Ovary (tissue), 10 donors: ENCODE measurements at places on chromosomes 2 and 18.

GRCh38 chr2:189104934-189105333 lies 74.6 kb downstream of the COL5A2 start:
- no peaks in the 10 kb centered on the region for H3K4me1 ChIP-seq
- H3K27me3 ChIP-seq = no peaks in the 10 kb centered on the region
- H3K27ac ChIP-seq = no peak overlapping the region
- no peak for DNase-seq
- no peak overlapping the region for H3K4me3 ChIP-seq
- no peaks in the 10 kb centered on the region for H3K36me3 ChIP-seq

- no peak for DNase-seq
- no peak overlapping the region for H3K4me3 ChIP-seq
- H3K36me3 ChIP-seq = no peaks in the 10 kb centered on the region
- no peaks in the 10 kb centered on the region for H3K4me1 ChIP-seq
These were observed 74.9 kb downstream of the GPD2 start for GRCh38 chr2:156511122-156511521.

DNA sequence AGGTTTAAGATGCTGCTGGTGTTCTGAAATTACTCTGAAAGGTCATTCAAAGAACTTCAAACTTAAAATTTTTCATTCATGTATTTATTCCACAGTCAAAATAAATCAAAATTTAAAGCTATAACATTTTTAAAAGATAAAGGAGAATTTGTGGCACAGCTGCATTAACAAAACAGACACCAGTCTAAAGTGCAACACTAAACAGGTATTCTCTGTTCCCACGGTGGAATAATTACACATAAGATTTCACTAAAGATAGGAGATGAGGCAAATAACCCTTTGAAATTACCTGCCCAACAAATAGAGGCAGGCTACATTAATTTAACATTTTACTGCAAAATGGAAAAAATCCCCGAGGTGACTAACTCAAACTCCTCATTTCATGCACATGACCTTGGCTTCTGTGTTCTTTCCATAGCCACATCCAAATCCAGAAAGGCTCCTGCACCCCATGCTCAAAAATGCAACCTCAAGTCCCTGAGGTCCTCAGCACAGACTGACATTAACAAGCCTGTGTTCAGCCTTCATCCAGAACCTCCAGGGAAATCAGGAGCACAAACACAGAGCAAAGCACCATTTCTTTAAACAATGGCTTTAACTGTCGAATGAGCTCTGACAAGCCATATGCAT lies 10.5 kb downstream of the COX7A2L start:
- no peak overlapping the region for H3K4me3 ChIP-seq
- peaks cover 10% of the 10 kb centered on the region for H3K4me1 ChIP-seq
- H3K36me3 ChIP-seq = no peaks in the 10 kb centered on the region
- no peak for DNase-seq
- H3K27ac ChIP-seq = no peak overlapping the region

DNA sequence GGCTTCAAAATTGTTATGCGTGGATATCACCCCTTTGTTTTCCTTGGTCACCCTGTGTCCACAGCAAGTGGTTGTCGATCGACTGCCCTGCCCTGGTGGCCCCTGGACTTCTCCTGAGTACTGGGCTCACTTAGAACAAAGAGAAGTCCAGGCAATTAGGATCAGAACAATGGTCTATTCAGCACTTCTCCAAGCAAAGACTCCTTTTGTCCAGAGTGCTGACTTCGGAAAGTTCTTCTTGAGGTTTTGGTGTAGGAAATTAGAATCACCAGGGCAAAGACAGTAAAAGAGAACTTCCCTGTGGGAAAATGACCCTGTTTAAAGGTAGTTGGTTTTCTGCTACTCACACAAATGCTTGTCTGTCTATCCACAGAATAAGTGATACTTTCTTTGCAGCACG lies 173.9 kb downstream of the FHOD3 start:
- DNase-seq = no peak
- H3K4me3 ChIP-seq = no peak overlapping the region
- no peak overlapping the region for H3K27ac ChIP-seq
- H3K36me3 ChIP-seq = no peaks in the 10 kb centered on the region

GRCh38 chr2:24513281-24514071 lies 22.4 kb downstream of the NCOA1 start:
- H3K27me3 ChIP-seq = no peaks in the 10 kb centered on the region
- DNase-seq = no peak
- H3K4me3 ChIP-seq = no peak overlapping the region

DNA sequence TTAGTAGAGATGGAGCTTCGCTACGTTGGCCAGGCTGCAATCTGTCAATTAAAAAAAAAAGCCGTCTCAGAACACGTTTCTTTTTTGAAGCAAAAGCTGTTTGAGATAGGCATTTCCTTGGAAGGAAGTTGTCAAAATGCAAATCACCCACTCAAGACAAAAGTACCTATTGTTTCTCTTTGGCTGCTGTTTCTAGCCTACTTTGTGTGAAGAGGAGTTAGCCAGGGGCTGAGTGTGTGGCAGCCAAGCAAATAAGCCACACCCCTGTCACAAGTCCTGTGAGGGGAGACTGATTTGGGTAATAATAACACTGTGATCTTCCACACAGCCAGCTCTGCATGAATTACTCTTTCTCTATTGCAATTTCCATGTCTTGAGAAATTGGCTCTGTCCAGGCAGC lies 47.4 kb upstream of the CDCA7 start:
- no peak overlapping the region for H3K27ac ChIP-seq
- DNase-seq = no peak
- H3K4me3 ChIP-seq = no peak overlapping the region
- no peaks in the 10 kb centered on the region for H3K4me1 ChIP-seq

DNA sequence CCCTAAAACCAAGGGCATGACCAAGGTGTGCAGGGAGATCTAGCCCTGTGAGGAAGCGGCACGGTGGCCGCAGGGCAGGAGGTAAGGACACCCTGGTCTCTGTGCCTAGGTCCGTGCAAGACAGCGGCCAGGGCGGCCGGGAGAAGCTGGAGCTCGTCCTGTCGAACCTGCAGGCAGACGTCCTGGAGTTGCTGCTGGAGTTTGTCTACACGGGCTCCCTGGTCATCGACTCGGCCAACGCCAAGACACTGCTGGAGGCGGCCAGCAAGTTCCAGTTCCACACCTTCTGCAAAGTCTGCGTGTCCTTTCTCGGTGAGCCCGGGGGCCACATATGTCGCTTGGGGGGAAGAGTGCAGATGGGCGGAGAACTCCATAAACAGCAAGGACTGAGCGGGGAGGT lies 235.4 kb downstream of the ATAD2B start:
- no peak overlapping the region for H3K4me3 ChIP-seq
- H3K27ac ChIP-seq = no peak overlapping the region
- no peak for DNase-seq
- no peaks in the 10 kb centered on the region for H3K4me1 ChIP-seq
- no peaks in the 10 kb centered on the region for H3K27me3 ChIP-seq

- peaks cover 2% of the 10 kb centered on the region for H3K4me1 ChIP-seq
- no peaks in the 10 kb centered on the region for H3K27me3 ChIP-seq
- no peak overlapping the region for H3K27ac ChIP-seq
- no peaks in the 10 kb centered on the region for H3K36me3 ChIP-seq
- no peak for DNase-seq
These were observed 9.6 kb upstream of the MTA3 start for GRCh38 chr2:42558827-42559226.

DNA sequence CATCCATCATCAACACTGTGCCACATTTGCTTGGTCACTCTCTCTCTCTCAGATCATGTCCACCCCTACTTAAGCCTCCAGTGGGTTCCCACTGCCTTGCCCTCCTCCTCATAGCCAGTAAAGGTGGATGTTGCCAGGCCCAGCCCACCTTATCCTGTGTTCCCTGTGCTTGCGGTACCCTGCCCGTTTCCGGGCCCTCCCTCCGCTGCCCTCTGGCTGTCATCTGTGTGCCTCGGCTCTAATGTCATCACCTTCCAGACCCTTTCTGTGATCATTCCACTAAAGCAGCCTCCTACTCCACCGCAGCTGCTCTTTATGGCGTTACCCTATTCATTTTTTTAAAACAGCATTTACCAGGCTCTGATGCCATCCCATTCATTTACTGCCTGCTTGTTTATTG lies 305.7 kb upstream of the SKOR2 start:
- H3K4me3 ChIP-seq = no peak overlapping the region
- DNase-seq = no peak
- no peaks in the 10 kb centered on the region for H3K4me1 ChIP-seq

- no peak overlapping the region for H3K4me3 ChIP-seq
- H3K27ac ChIP-seq = no peak overlapping the region
- H3K27me3 ChIP-seq = no peaks in the 10 kb centered on the region
- no peaks in the 10 kb centered on the region for H3K36me3 ChIP-seq
- DNase-seq = no peak
- no peaks in the 10 kb centered on the region for H3K4me1 ChIP-seq
These were observed 18.4 kb downstream of the KCNG2 start for GRCh38 chr18:79816092-79816491.

GRCh38 chr2:239689410-239689809 lies 288.6 kb upstream of the HDAC4 start:
- H3K36me3 ChIP-seq = no peaks in the 10 kb centered on the region
- no peaks in the 10 kb centered on the region for H3K27me3 ChIP-seq
- DNase-seq = no peak
- H3K4me1 ChIP-seq = no peaks in the 10 kb centered on the region

GRCh38 chr2:60806988-60807681 lies 51.1 kb downstream of the PAPOLG start:
- no peaks in the 10 kb centered on the region for H3K4me1 ChIP-seq
- no peaks in the 10 kb centered on the region for H3K27me3 ChIP-seq
- DNase-seq = no peak
- no peak overlapping the region for H3K27ac ChIP-seq

GRCh38 chr2:230627806-230628724 lies 84.6 kb upstream of the CAB39 start:
- peaks cover 3% of the 10 kb centered on the region for H3K4me1 ChIP-seq
- H3K27me3 ChIP-seq = no peaks in the 10 kb centered on the region
- DNase-seq = peak; percentile 30
- H3K4me3 ChIP-seq = no peak overlapping the region
- H3K27ac ChIP-seq = no peak overlapping the region
- no peaks in the 10 kb centered on the region for H3K36me3 ChIP-seq

GRCh38 chr2:107621186-107622165 lies 205.2 kb upstream of the RGPD4 start:
- no peaks in the 10 kb centered on the region for H3K36me3 ChIP-seq
- no peak overlapping the region for H3K27ac ChIP-seq
- DNase-seq = no peak
- H3K4me1 ChIP-seq = no peaks in the 10 kb centered on the region
- H3K27me3 ChIP-seq = no peaks in the 10 kb centered on the region

- H3K27ac ChIP-seq = no peak overlapping the region
- DNase-seq = no peak
- no peak overlapping the region for H3K4me3 ChIP-seq
- no peaks in the 10 kb centered on the region for H3K4me1 ChIP-seq
These were observed 190.2 kb upstream of the COPS8 start for GRCh38 chr2:236895497-236895896.

DNA sequence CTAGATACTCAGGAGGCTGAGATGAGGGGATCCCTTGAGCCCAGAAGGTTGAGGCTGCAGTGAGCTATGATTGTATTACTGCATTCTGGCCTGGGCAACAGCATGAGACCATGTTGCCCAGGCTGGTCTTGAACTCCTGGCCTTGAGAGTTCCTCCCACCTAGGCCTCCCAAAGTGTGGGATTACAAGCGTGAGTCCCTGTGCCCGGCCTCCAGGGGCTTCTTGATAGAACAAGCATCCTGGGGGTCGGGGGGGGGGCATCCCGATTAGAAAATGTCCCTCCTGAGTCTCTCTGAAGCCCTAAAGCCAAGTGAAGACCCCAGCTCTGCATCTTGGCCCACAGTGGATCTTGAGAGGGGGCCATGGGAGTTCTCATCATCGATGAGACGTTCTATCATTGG lies 22.3 kb upstream of the EFHD1 start:
- no peak for DNase-seq
- no peak overlapping the region for H3K27ac ChIP-seq
- no peaks in the 10 kb centered on the region for H3K27me3 ChIP-seq
- H3K36me3 ChIP-seq = no peaks in the 10 kb centered on the region

GRCh38 chr2:126510356-126510755 lies 145.6 kb upstream of the GYPC start:
- no peak for DNase-seq
- H3K36me3 ChIP-seq = no peaks in the 10 kb centered on the region
- no peaks in the 10 kb centered on the region for H3K4me1 ChIP-seq
- no peaks in the 10 kb centered on the region for H3K27me3 ChIP-seq
- H3K4me3 ChIP-seq = no peak overlapping the region
- H3K27ac ChIP-seq = no peak overlapping the region

GRCh38 chr2:56287508-56287907 lies 103.7 kb downstream of the CCDC85A start:
- H3K4me3 ChIP-seq = no peak overlapping the region
- no peaks in the 10 kb centered on the region for H3K36me3 ChIP-seq
- DNase-seq = no peak
- H3K27ac ChIP-seq = no peak overlapping the region
- H3K27me3 ChIP-seq = no peaks in the 10 kb centered on the region
- H3K4me1 ChIP-seq = no peaks in the 10 kb centered on the region

DNA sequence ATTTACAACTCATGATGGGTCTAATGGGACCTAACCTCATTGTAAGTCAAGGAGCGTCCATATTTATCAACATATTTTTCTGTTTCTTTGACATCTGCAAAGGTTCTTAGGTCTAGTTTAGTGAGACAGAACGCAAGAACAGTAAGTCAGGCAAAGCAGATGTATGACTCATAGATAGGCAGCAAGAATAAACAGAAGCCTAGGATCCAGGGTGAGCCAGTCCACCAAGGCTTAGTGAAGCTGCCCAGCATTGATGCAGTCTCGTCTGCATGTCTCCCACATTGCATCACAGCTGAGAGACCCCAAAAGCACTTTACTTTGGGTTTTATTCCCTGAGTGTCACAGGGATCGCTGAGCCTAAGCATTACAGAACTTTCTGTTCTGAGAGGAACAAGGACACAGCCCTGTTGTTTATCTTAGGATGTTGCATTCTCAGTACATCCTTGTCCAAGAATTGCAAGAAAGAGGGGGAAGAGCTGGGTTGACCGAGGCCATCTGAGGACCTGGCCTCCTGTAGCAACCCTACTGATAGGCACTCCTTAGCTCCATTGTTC lies 29.6 kb upstream of the TMEM177 start:
- no peaks in the 10 kb centered on the region for H3K36me3 ChIP-seq
- no peaks in the 10 kb centered on the region for H3K4me1 ChIP-seq
- no peaks in the 10 kb centered on the region for H3K27me3 ChIP-seq
- no peak for DNase-seq
- H3K27ac ChIP-seq = no peak overlapping the region

DNA sequence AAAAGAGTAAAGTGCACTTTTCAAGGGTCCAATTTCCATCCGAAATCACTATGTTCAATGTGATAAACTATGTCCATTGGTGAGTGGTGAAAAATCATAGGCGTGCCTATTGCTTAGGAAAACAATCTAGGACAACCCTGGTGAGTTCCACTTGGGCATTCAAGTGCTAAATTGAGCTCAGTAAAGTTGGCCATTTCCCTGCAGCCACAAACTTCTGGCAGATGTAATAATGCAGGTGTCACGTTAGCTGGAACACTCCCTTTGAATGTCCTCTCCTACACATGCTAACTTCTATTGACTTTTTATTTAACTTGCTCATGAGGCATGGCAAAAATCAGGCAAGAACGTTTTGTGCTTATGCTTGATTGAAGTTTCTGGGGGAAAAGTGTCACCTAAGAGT lies 67.1 kb downstream of the CPS1 start:
- H3K27me3 ChIP-seq = no peaks in the 10 kb centered on the region
- no peak overlapping the region for H3K4me3 ChIP-seq
- DNase-seq = no peak
- H3K36me3 ChIP-seq = no peaks in the 10 kb centered on the region
- no peak overlapping the region for H3K27ac ChIP-seq
